ENCODE measurements at places on chromosomes 3 and 15. TPM values are rescaled to one million over a fixed set of nuclear protein-coding genes. Genes with fewer than 3 reads are reported as not detected.

- no peak overlapping the region for H3K4me3 ChIP-seq
- no peaks in the 10 kb centered on the region for H3K4me1 ChIP-seq
- DNase-seq = no peak
- no peaks in the 10 kb centered on the region for H3K27me3 ChIP-seq
- H3K27ac ChIP-seq = no peak overlapping the region
- no peaks in the 10 kb centered on the region for H3K36me3 ChIP-seq
Observed at GRCh38 chr3:88040529-88040928, 18.3 kb downstream of the CGGBP1 start.

DNA sequence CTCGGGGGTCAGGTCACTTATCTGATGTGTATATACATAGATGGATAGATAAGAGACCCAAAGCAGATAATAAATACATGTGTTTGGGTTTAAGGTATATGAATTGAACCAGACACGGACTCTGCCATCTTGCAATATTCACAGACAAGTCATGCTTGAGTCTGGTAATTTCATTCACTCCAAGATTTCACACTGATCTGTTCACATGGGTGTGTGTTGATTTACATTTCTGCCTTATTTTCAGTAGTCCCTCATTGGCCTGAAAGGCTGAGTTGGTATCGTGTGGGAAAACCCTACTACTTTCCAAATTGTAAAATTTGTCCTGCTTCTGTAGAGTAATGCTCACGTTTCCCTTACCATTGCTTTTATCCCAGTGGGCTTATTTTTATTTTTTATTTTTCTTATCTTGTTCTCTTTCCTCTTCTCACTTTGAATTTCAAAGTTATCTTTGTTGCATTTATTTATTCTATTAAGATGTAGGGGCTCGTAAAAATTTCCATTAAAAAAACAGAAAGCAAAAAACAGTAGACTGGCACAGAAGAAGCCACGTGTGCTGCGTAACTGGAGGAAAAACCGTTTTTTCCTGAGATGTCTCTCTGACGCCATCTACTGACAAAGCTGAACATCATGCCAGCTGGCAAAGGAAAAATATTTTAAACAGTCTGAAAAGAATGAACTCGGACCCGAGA is 10.8 kb upstream of the MFSD1 start:
- no peaks in the 10 kb centered on the region for H3K4me1 ChIP-seq
- DNase-seq = no peak
- H3K27me3 ChIP-seq = peaks cover 2% of the 10 kb centered on the region
- H3K4me3 ChIP-seq = no peak overlapping the region
- no peaks in the 10 kb centered on the region for H3K36me3 ChIP-seq
- H3K27ac ChIP-seq = no peak overlapping the region

ALDH1A3 gene
- total RNA-seq = 9.9 TPM

- DNase-seq = no peak
- peaks cover 11% of the 10 kb centered on the region for H3K4me1 ChIP-seq
- no peak overlapping the region for H3K27ac ChIP-seq
Observed at GRCh38 chr15:61337541-61337940, 108.4 kb upstream of the RORA start.

DNA sequence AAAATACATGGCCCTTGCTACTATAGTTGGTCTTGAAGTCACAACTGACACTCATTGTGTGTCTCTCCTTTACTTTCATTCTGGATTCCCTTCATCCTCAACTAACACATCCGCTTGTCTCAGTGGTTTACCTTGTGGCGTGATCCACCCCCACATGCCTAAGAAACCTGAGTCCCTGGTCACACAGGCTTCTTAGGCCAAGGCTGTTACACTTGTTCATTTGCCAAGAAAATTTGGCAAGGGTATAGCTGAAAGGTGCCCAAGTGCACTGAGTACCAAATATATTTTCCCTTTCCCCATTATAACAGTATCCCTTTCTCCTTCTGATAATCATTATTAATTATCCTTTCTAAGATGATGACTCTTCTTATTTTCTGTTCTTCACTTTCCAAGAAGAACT is 207.6 kb upstream of the STAC start:
- H3K27ac ChIP-seq = no peak overlapping the region
- no peak overlapping the region for H3K4me3 ChIP-seq
- no peaks in the 10 kb centered on the region for H3K27me3 ChIP-seq
- H3K36me3 ChIP-seq = no peaks in the 10 kb centered on the region

DNA sequence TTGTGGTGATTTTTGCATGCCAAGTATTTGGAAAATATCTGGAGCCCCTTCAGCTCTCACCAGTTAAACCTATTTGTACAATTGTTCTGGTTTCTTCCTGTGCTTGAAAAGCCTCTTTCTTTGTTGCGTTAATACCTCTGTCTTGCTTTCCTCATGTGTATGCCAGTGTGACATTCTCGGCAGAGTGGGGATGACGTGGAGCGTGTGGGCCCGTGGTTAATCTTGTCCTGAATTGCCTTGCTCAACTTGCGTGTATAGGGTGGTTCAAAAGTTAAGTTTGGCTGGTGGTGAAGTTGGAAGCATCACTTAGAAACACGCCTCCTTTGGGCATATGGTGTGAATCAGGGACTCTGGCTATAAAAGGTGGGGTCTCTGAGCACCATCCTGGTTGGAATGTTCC is 67.1 kb downstream of the IGF1R start:
- H3K27ac ChIP-seq = peak overlapping the region; percentile 25
- H3K4me1 ChIP-seq = peaks cover 90% of the 10 kb centered on the region
- no peak for DNase-seq
- H3K27me3 ChIP-seq = no peaks in the 10 kb centered on the region
- H3K36me3 ChIP-seq = peaks cover 16% of the 10 kb centered on the region
- no peak overlapping the region for H3K4me3 ChIP-seq

GRCh38 chr3:196774191-196774820 is 34.6 kb downstream of the PAK2 start:
- no peak overlapping the region for H3K4me3 ChIP-seq
- no peaks in the 10 kb centered on the region for H3K27me3 ChIP-seq
- peaks cover 35% of the 10 kb centered on the region for H3K4me1 ChIP-seq
- peak overlapping the region; percentile 87 for H3K27ac ChIP-seq
- peaks cover 28% of the 10 kb centered on the region for H3K36me3 ChIP-seq

Measured in WTC11 (cell line).